ENCODE measurements at places on chromosomes 16 and 17.

- no peak for DNase-seq
Observed at GRCh38 chr17:81573794-81574642, 21.9 kb upstream of the FAAP100 start.

DNA sequence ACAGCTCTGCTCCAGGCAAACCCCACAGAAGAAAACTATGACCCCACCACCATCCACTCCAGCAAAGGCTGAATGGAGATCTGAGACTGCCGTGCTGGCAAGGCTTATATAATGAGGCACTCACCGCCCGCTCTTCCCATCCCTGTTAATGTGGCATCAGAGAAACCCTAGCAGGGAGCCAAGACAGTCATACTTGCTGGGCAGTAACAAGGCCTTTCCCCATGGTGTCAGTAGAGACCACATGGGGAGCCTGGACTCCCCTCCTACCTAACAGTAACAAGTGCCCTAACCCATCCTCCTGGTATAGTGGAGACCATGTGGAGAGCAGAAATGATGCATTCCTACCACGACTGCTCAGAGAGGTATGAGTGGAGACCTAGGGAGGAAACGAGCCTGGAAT is 235.2 kb downstream of the C16orf78 start:
- DNase-seq, result no peak

DNA sequence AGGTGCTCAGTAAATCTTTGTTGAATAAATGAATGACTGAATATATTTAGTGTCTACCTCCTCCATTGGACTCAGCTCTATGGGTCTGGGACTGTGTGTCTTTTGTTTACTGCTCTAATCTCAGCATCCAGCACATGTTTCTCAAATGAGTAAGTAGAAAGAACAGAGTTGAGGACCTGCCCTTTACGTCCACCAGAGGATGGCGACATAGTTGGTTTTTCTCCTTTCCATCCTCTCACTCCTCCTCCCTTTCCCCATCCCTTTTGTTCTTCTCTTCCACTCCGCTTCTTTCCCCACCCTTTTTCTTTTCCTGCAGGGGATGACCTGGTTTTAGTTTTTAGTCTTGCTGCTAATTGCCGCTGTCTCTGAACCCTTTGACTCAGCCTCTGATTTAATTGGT is 12.1 kb upstream of the CHP2 start:
- no peak for DNase-seq

GRCh38 chr16:69863401-69864281 is 87.5 kb upstream of the CLEC18A start:
- DNase-seq, result no peak

DNA sequence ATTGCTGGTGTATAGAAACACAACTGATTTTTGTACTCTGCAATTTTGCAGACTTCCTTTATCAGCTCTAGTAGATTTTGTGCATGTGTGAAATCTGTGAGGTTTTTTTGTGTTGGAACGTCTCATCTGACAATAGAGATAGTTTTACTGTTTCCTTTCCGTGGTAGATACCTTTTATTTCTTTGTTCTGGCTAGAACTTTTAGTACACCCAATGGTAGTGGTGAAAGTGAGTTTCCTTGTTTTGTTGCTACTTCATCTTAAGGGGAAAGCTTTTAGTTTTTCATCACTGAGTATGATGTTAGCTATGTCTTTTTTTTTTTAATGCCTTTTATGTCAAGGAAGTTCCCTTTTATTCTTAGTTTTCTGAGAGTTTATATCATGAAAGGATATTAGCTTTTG is 118.1 kb downstream of the OR1D5 start:
- no peak for DNase-seq

GRCh38 chr16:1099189-1100083 is 3.4 kb upstream of the C1QTNF8 start:
- no peak for DNase-seq

DNA sequence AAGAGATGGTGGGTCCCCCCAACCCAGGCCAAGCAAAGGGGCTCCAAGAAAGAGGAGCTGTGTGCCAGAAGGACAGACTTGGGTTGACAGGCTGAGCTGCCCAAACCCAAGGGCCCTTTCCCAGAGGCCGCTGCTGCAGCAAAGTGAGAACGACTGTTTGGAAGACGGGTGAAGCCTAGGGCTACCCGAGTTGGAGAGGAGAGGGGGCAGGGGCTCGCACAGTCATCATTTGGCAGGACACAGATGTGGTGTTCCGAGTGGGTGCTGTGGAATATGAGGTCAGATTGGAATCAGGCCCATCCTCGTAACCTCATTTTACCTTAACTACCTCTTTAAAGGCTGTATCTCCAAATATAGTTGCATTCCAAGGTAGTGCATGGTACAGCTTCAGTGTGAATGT is 5.3 kb upstream of the MFAP4 start:
- no peak for DNase-seq

DNA sequence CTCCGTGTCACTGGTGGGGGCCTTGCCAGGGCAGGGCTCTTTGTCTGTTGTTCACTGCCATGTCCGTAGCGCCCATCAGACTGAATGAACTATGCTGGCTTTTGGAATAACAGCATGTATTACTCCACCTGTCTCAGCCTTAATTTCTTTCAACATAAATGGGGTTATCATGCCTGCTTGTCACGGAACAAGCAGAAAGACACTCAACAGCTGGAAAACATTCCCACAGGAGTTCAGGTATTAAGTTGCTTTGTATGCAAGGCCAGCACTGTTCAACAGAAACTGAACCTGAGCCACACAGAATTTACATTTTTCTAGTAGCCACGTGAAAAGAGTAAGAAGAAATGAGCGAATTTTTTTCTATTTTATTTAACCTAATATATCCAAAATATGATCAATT is 13.1 kb downstream of the PPL start:
- DNase-seq, result no peak

GRCh38 chr17:524406-524950 is 171.9 kb upstream of the RPH3AL start:
- DNase-seq, result no peak

GRCh38 chr17:50661795-50662391 is 27.2 kb downstream of the ABCC3 start:
- DNase-seq, result peak; percentile 24

DNA sequence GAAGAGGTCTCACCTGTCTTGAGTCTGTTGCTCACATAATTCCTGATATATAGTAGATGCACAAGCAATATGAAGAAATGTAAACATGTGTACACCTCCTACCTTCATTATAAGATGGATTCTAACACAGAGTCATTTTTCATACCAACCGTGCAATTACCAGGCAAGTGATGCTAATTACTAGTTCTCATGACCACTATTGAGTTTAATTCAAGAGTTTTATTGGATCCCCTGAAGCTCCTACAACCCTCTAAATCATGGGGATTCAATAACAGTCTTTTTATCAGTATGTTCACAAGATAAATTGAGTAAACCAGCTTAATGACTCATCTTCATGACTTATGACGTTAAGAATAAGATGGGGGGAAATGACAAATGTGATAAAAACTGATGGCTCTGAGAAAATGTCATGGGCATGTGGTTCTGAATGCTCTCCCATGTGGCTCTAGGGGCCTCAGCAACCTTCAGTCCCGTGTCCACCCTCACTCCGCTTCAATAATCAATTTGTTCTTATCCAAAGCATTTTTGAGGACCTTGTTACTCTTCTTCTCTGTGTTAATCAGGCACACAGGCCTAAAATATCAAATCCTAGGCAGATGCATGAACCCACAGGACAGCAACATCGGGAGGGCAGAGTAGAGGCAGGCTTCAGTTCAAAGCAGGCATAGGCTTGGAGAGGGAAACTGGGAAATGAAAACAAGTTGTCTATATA is 42.8 kb downstream of the PRAC1 start:
- DNase-seq, result no peak

GRCh38 chr17:58332778-58333735 is 4.5 kb upstream of the TSPOAP1 start:
- DNase-seq, result peak; percentile 86

GRCh38 chr17:66275651-66276050 is 26.8 kb upstream of the PRKCA start:
- DNase-seq, result peak; percentile 13

GRCh38 chr16:88857728-88858339 is 907 bp downstream of the TRAPPC2L start:
- DNase-seq, result peak; percentile 79

- DNase-seq, result no peak
Observed at GRCh38 chr17:17107891-17108431, 65.7 kb downstream of the MPRIP start.

GRCh38 chr16:1645914-1646525 is 32.1 kb upstream of the JPT2 start:
- DNase-seq, result peak; percentile 19

GRCh38 chr17:3852561-3852960 is 6.5 kb upstream of the NCBP3 start:
- DNase-seq, result no peak

DNA sequence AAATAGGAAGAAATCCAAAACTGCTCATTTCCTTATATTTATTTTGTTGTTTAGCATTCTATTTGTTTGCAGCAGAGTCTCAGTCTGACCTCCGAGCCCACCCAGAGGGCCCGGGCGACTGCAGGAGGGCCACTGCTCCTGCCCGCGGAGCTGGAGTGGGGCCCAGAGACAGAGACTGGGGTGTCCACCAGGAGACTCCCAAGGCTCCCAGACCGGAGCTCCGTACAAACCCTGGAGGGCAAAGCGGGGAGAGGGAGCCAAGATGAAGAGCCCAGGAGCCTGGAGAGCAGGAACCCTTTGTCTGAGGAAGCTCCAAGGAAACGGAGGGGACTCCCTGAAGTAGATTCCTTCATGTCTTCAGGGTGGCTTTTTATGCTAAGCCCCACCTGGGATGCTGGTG is 57.9 kb downstream of the AXIN2 start:
- DNase-seq, result no peak

DNA sequence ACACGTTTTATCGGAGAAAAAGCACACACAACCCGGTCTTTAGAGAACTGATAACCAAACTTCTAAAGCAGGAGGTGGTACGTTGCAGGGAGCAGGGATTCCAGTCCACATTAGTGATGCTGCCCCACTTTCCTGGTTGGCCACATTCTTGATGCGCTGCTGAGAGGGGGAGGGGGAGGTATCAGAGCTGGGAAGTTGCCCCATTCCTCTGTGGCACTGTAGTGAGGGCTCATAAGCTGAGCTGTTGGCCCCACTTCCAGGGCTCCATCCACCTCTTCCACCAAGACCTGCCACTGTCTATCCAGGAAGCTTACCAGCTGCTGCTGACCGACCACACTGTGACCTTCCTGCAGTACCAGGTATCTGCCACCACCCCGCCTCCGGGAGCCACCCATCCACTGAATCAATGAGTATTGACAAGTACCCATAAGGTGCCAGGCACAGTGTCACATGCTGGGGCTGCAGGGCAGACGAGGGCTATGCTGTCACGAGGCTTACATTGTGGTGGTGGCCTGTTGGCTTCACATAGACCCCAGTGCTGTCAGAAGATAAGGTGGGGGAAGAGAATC is 1.1 kb downstream of the TSEN54 start:
- peak; percentile 58 for DNase-seq

GRCh38 chr17:8062435-8062806 is 23.6 kb downstream of the ALOX15B start:
- DNase-seq, result no peak

DNA sequence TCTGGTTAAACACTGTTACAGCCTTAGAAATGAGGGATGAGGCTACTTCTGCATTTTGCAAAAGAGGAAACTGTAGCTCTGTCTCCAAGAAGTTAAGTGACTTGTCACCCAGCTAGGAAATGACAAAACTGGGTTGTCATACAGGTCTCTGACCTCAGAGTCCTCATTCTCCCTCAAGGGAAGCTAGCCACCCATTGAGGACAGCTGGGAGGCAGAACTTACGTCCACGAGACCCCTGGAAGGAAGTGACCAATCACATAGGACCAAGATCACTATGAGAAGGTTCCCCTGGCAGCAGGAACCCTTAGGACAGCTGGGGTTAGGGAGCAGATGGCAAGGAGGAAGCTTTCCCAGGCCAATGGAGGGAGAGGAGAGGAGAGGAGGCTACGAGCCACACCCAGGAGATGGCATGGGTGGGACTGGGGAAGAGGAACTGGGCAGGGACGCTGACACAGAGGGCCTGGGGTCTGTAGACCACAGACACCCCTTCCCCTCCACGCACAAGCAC is 11.2 kb downstream of the METTL22 start:
- no peak for DNase-seq

GRCh38 chr16:2121853-2122252 is 13.8 kb downstream of the PKD1 start:
- DNase-seq, result no peak

GRCh38 chr17:31558748-31559583 is 167.5 kb downstream of the RAB11FIP4 start:
- peak; percentile 69 for DNase-seq

- DNase-seq, result no peak
Observed at GRCh38 chr17:514584-514983, 162.0 kb upstream of the RPH3AL start.

- no peak for DNase-seq
Observed at GRCh38 chr17:49994085-49995054, 654 bp downstream of the DLX3 start.

DNA sequence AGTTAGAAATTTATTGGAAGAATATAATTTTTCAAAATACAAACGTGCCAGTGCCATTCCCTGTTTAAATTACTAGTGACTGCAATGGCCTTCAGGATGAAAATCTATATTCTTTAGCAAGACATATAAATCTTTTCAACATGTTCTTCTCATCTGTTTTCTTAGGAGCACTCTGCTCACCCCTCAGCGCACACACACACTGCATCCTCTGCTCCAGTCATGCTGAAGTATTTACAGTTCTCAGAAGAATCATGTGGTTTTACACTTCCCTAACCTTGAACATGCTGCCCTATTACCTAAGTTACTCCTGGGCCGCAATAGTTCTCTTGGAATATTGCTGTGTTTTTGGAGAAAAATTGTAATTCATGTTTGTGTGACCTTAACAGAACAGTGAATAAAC is 820.6 kb downstream of the CDH8 start:
- DNase-seq, result no peak

GRCh38 chr17:55430541-55431288 is 9.1 kb upstream of the MMD start:
- DNase-seq, result no peak

DNA sequence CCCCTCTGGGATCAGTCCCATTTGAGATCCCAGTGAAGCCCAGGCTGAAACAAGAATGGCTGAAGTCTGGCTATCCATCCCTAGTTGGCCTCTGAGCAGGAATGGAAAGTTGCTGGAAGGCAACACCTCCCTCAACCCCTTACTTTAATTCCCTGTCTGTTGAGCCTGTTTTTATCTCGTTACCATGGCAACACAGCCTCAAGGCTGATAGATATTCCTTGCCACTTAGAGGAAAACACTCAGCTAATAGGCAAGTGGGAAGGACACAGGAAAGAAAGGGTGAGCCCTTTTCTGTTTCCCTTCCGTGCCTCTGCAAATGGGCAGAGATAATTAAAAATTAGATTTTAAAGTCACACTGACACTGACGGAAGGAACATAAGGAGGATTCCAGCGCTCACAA is 75.5 kb upstream of the CLEC3A start:
- no peak for DNase-seq

- DNase-seq, result no peak
Observed at GRCh38 chr17:81025065-81025740, 9.7 kb upstream of the BAIAP2 start.

Data from activated CD4-positive, alpha-beta T cell treated with anti-CD3 and anti-CD28 coated beads, Interleukin-2, amount 50 U/mL, for 48 hours (primary cell).